NCI-H2171 (cell line): ENCODE measurements at places on chromosomes 11 and 22.

DNA sequence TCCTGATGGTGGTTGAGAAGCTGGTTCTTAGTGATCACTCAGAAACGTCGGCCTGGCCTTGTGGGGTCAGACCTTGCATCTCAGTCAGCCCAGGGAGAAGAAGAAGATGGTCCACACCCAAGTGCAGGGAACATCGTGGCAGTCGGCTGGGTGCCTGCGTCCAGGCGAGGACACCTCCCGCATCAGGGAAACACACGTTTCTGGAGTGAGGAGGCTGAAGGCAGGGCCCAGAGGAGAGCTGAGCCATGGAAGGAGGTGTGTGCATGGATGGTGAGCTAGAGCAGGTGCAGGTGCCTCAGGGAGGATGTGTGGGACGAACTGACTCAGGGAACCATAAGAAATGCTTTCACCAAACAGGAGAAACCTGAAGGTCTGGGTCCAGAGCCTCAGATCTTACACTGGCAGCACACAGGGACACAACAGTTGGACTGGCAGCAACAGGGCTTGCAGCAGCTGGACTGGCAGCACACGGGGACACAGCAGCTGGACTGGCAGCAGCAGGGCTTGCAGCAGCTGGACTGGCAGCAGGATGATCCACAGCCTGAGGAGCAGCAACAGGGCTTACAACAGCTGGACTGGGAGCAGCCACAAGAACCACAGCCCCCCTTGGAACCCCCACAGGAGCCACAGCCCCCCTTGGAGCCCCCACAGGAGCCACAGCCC, 632 bp downstream of the KRTAP5-2 start:
- no peak for DNase-seq

GRCh38 chr22:40410272-40410671, 39.9 kb downstream of the SGSM3 start:
- DNase-seq, result no peak

DNA sequence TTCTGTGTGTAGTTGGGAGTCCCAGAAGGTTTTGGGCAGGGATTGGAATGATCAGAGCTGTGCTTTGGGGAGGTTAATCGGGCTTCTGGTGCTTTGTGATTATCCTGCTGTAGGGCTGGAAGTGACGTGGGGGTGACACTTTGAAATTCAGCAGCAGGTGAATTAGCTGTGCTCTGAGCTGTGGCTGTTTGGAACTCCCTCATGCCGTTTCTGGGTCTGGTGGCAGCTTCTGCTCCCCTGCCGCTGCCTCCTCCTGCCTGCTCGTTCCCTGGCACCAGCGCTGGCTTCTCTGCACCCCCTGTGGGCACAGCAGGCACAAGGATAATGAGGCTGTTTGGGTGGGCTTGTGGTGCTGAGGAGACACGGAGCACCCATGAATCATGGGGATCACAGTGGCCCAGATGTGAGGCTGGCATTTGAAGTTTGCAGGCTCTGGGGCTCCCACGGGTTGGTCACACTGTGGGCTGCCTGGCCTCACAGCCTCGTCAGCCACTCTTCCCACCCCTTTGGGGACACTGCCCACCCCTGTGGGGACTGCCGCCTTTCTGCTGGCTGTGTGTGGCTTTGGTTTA, 49.7 kb downstream of the TBC1D22A start:
- no peak for DNase-seq

GRCh38 chr11:78390809-78391208, 26.8 kb downstream of the GAB2 start:
- no peak for DNase-seq

GRCh38 chr22:39997939-39998726, 3.4 kb downstream of the FAM83F start:
- no peak for DNase-seq

DNA sequence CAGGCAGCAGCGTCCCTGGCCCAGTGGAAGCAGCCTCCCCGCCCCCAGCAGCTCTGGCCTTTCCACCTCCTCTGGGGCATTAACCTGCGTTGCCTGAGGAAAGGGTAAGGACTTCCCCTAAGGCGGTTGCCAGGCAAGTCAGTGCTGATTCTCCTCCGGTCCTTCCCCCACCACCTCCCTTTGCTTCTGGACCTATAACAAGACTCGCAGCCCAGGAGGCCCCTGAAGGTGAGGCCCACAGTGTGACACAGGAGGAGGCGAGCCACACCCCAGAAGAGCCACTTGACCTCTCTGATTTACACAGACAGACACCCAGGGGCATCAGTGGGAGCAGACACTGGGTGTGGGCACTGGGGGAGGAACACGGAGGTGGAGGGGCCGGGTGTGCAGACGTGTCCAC, 35.4 kb downstream of the ASCL2 start:
- DNase-seq, result no peak

- no peak for DNase-seq
Measured at GRCh38 chr11:4480577-4481239, 1.7 kb upstream of the OR52K1 start.

GRCh38 chr11:101453682-101454081, 130.1 kb downstream of the TRPC6 start:
- no peak for DNase-seq

- DNase-seq, result no peak
Measured at GRCh38 chr11:2460540-2461252, 15.9 kb downstream of the KCNQ1 start.

DNA sequence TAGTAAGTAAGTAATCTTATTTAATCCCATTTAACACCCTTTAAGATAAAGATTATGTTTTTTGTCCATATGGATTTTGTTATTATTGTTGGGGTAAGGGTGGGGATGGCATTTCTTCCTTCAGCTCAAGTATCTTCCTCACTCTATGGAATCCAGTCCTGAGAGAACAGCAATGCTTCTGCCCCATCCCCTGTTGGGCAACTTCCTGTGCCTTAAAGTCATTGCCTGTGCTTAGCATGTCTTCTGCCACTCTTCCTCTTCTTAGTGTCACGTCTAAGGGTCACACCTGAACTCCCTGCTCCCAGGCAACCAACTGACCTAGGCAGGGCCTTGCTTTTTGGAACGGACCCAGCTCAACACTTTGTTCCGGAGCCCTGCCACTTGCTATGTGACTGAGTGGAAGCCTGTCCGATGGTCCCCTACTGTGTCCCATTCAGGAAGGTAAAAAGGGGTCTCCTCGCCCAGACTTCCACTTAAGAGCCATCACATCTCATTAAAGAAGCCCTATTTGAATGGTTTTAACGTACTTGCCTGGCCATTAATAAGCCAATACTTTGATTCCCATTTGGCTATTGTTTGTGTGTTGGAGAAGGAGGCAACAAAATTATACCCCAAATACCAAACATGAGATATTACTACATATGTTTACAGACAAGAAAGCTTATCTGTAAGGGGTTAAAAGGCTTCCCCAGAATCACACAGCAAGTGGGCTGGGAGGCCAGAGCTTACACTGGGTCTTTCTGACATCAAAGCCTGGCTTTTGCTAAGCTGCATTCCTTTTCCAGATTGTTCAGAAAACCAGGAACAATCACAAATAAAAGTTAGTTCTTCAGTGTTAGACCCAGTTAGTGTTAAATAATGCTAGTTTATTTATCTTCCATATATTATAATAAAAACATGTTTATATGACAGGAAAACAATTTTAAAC, 59.2 kb downstream of the RAB38 start:
- no peak for DNase-seq

- DNase-seq, result peak; percentile 84
Measured at GRCh38 chr22:30253205-30253852, 6.8 kb upstream of the LIF start.

DNA sequence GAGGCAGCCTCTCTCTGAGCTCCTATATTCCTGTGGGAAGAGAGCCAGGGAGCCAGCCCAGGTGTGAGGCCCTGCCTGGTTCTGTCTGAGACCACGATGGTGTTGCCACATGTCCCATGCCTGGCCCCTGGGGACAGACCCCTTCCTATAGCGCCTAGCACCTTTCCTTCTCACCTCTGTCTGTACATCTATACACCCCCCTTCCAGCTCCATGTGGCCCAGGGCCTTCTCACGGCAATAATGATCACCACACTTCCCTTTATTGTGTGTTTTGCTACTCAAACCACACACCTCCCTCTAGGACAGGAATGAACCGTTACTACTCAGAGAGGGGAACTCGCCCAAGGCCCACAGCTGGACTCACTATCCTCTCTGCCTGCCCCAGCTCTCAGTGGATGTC, 12.8 kb downstream of the CD82 start:
- DNase-seq, result no peak

DNA sequence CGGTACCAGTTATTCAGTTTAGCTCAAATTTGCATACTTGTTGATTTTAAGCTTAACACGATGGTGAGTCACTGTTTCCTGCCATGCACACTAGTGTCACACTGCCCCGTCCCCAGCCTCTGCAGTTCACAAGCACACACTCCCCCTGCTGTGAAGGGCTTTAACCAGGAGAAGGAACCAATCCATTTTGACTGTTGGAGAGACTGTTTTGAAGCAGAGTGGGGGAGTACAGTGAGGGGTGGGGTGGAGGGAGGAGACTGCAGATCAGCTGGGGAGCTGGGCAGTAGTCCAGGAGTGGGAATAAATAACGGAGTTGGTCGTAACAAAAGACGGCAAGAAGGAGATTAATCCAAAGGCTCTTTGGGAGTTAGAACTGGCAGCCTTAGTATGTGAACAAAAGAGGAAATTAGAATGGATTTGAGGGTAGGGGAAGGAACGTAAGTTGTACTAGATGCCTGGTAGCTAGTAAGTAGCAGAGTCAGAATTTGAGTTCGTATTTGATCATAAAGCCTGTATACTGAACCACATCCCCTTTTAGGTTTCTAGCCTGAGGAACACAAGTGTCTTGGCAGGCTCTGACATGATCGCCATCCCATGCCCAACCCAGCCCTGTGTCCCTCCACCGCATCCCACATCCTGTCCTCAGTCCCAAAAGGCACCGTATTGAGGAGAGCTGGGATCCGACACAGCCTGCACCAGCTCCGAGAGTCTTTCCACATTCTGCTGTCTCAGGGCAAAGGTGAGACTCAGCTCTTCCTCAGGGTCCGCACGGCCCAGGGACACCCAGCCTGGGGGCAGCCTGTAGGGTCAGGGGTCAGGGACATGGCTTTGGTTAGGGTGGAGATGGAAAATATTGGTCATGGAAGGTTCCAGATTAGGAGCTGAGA, 862 bp downstream of the TPP1 start:
- DNase-seq, result no peak

- DNase-seq, result no peak
Measured at GRCh38 chr11:18757811-18758210, 31.8 kb upstream of the IGSF22 start.

- DNase-seq, result no peak
Measured at GRCh38 chr11:131540676-131541075, 170.3 kb downstream of the NTM start.

DNA sequence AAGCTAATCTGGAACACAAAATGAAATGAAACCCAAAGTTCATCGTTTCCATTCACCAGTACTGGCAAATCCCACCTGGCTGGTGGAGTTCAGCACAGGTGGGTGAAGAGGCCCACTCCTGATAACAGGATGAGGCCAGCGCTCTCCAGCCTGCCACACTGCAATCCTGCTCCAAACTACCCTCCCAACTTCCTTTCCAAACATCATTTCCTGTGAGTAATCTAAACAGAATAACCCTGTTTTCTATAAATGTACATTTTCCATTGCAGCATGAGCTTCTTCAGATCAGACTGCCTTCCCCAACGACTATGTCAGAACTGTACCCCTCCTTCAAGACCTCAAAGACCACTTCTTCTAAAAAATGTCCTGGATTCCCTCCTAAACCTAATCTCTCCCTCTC, 15.9 kb upstream of the NFRKB start:
- DNase-seq, result no peak
